Uterus (tissue), 4 donors: ENCODE measurements at places on chromosomes 4 and X.

DNA sequence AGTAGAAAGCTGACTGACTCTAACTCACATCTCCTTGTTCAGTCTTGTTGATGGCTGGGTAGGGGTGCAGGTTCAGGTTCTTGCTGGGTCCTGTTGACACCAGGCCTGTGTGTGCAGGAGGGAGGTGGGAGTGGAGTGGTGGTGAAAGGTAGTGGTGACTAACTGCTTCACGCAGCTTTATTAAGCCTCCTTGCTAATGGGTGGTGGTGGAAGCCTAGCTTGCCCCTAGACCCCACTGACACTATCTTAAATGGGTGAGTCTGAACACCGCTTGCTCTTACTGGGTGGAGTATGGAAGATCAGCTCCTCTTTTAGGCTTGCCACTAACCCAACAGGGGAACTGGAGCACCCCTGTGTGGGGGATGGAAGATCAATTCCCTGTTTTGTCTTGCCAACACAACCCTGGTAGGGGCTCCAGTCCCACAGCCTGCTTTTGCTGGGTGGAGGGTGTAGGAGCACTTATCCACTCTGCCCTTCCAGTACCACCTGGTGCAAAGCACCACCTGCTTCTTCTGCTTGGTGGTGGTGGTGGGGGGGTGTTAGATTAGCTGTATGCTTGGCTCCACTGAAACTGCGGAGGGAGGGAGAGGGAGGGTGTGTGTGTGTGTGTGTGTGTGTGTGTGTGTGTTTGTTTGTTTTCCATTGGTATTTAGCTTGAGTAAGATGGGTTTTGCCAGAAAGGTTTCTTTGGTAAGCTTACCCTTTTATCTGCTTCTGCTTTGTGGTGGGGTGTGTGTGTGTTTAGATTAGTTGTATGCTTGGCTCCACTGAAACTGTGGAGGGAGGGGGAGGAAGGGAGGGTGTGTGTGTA is 25.6 kb downstream of the KDM6A start:
- no peak for DNase-seq

DNA sequence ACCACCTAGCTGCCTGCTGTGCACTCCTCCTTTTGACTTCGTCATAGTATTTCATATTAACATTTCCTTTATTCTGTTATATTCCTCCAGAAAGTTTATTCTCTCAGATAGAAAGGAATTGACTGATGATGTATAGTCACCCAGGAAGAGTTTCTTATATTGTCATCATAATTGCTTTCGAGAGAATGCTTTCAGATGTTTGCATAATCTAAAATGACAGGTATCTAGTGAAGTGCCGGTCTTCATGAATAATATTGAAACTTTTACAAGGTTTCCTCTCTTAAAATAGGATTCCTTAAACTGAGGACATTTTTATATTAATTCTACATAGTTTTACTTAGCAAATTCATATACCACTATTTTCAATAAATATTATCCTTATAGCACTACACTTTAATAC is 10.1 kb downstream of the SEC24D start:
- DNase-seq = no peak

- DNase-seq = no peak
Measured at GRCh38 chrX:97358941-97359340, 475.2 kb downstream of the RPA4 start.

GRCh38 chrX:104126856-104127255 is 14.5 kb downstream of the ZCCHC18 start:
- DNase-seq = no peak

DNA sequence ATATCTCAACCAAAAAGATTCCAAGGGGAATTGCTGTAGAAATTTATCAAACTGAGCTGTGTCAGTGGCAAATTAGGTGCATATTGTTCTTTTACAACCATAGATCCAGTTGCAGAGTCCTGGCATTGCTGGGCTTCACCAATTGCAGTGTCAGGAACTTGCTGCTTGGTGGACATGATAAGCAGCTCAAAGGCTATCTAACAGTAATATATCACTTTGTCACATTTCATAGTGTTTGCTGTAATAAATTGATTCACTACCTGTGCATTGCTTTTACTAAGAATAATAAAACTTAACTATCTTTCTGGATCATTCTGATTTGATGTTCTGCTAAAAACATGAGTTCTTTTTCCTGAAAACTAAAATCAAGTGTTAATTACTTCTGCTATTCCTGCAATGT is 30.9 kb upstream of the ACE2 start:
- no peak for DNase-seq

GRCh38 chrX:37984880-37985279 is 21.5 kb upstream of the SYTL5 start:
- DNase-seq = no peak

GRCh38 chr4:38785041-38785790 is 2.4 kb upstream of the TLR10 start:
- DNase-seq = no peak

DNA sequence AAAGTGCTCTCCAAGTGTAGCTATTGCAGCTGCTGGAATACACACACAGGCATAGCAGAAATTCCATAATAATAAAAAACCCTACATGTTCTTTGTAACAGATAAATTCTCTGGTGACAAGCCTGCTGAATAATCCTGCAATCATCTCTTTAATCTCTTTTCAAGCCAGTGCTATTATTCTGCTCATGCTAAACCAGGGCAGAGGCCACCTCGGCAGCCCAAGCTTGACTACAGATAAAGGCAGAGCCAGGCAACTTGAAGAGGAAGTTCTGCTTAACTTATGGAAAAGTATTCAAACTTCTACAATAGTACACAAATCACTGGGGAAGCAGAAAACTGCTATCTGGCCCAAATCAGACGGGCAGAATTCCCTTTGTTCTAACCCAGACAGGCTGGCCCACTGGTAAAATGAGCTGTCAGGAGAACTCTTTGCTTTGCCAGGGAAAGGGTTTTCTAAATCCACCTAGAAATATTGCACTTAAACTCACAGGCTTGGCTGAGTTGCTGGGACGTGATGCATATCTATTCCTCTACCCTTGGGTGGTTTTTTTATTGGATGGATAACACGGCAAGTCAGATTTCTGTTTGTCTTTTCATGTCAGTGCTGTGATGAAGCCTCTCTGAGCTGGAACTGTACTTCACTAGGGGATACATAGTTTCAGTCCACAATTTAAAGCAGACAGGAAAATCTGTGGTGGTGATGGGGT is 70.5 kb downstream of the GATB start:
- DNase-seq = no peak

GRCh38 chr4:74174421-74174820 is 16.5 kb downstream of the MTHFD2L start:
- no peak for DNase-seq

DNA sequence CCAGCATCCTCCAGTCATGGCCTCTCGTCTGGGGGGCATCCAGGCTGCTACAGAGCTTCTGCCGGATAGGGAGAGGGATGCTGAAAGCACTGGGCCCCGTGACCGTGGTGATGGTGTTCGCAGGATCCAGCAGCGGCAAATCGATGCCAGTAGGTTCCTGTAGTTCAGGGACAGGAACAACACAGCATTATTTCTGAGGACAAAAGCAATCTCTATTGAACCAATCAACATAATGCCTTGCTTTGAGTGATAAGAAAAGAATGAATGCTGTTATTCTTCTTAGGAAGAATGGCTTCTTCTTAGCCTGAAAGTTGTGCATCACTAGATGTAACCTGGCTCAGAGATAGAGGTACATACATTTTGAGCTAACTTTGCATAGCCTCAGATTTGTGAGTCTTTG is 378.6 kb downstream of the UNC5C start:
- DNase-seq = no peak

DNA sequence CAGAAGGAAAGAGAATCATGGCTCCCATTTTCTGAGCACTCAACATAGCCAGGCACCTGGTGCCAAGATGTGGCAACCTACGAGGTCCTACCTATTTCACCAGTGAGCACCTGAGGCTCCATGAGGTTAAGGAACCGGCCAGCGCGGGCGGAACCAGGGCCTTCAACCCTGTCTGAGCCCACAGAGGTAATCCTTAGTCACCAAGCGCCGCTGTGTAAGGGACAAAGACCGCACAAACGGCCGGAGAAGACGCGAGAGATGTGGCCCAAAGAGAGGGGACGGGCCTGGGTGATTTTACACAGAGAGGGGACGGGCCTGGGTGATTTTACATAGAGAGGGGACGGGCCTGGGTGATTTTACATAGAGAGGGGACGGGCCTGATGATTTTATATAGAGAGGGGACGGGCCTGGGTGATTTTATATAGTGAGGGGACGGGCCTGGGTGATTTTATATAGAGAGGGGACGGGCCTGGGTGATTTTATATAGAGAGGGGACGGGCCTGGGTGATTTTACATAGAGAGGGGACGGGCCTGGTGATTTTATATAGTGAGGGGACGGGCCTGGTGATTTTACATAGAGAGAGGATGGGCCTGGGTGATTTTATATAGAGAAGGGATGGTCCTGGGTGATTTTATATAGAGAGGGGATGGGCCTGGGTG is 114.2 kb downstream of the SMIM20 start:
- DNase-seq = no peak

GRCh38 chrX:37961118-37961517 is 45.2 kb upstream of the SYTL5 start:
- no peak for DNase-seq

- DNase-seq = no peak
Measured at GRCh38 chrX:140504371-140505324, at the start of gene SOX3. Gene SOX3 (minus strand): TSS chrX:140505069. CDS start chrX:140505060, 9 bp downstream.

DNA sequence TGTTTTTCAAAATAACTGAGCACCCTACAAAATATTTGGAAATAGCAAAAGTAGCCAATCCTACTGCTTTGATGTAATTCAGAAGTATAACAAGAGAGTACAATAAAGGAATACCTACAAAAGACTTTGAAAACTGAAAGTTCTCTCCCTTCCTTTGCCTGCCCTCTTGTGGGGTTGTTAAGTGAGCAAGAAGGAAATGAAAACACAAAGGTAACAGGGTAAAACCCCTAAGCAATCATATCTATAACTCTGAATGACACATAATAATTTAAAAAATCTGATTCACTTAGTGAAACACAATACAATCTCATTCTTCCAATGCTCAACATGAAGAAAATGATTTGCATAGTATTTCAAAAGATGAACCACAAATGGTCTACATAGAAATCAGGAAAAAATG is 98.2 kb downstream of the FRYL start:
- no peak for DNase-seq

- DNase-seq = no peak
Measured at GRCh38 chrX:16836371-16836770, 33.8 kb downstream of the RBBP7 start.

DNA sequence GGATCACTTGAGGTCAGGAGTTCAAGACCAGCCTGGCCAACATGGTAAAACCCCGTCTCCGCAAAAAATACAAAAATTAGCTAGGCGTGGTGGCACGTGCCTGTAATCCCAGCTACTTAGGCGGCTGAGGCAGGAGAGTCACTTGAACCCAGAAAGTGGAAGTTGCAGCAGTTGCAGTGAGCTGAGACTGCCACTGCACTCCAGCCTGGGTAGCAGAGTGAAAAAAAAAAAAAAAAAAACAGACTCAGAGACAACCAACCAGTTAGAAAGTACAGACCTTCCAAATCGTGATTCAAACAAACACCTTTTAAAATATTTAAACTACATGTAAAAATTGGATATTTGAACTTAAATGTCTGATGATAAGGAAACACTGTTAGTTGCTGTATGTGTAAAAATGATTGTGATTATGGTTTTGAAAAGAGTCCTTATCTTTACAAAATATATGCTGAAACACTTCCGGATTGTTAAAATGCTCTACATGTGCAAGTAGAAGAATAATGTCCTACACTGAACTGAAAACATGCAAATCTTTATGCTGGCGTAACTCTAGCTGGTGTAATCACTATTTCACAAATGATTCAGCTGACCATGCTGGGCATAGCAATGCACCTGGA is 37.8 kb downstream of the SH3KBP1 start:
- DNase-seq = no peak

GRCh38 chrX:152451731-152451980 is 541 bp upstream of the GABRA3 start:
- no peak for DNase-seq
